ENCODE measurements at places on chromosomes 13 and 19.

- no peak for DNase-seq
Measured at GRCh38 chr13:90105276-90105675, 1242.2 kb upstream of the MIR17HG start.

- peak; percentile 12 for DNase-seq
Measured at GRCh38 chr19:31274251-31275067, 74.8 kb downstream of the TSHZ3 start.

DNA sequence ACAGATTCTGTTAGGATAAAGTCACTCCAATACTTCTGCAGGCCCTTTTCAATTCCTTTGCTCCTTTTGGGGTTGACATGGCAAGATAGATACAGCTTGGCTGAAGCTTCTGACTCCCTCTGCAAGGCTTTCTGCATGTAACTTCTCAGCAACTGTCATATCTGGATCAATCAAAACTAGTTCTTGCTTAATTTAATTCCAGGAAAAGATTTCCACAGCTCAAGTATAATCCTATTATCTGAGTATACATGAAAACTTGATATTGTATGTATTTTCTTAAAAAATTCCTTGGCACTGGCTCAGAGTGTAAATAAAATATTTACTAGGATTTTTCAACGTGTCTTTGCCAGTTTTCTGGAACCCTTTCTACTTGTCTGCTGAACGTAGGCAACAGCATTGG lies 109.6 kb downstream of the STARD13 start:
- DNase-seq: no peak

DNA sequence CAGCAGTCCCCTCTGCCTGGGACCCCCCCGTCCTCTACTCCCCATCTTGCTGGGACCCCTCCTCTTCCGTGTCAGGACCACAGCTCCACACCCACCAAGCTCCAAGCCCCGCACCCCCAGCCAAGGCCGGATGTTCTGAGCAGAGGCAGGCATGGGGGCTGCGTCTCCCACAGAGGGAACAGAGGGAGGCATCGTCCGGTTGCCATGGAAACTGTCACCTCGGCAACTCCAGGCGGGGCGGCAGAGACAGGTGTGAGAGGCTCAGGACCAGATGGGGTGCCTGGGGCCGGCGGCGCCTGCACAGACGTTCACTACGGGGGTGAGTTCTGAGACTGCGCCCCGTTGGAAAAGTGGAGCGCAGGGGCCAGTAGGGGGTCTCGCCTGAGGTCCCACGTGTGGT lies 5.4 kb downstream of the RNU6-9 start:
- DNase-seq: no peak

DNA sequence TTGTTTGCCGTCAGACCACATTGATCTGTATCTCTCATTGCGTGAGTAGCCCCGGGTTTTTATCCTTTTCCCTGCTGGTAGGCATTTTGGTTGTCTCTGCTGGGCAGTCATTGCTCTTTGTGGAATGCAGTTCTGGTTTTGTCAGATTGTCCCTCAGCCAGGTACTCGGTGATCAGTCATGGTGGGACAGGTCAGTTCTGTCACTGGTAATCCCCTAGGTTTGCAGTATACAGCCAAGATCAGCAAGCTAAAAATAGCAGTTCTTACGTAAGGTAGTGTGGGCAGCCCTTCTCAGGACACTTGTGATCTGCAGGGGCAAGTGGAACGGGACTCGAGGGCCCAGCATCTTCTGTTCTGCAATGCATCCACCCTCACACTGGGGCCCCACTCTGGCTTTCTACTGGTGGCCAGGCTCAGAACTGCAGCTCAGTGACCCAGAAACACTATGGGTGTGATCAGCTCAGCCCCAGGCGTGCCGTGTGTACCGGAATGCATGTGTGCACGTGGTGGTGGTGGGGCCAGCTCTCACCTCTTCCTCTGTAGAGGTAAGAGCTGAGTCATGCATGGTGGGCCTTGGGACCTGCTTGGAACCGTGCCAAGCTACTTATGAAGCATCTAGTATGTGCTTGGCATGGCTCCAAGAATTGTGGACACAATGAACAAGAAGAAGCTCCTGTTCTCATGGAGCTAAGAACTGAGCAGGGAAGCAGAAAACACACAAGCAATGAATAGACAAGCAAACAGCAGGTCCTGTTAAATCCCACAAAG lies 6.3 kb downstream of the PLEKHF1 start:
- DNase-seq: peak; percentile 35

- DNase-seq: no peak
Measured at GRCh38 chr19:16193466-16193865, 4.2 kb upstream of the AP1M1 start.

DNA sequence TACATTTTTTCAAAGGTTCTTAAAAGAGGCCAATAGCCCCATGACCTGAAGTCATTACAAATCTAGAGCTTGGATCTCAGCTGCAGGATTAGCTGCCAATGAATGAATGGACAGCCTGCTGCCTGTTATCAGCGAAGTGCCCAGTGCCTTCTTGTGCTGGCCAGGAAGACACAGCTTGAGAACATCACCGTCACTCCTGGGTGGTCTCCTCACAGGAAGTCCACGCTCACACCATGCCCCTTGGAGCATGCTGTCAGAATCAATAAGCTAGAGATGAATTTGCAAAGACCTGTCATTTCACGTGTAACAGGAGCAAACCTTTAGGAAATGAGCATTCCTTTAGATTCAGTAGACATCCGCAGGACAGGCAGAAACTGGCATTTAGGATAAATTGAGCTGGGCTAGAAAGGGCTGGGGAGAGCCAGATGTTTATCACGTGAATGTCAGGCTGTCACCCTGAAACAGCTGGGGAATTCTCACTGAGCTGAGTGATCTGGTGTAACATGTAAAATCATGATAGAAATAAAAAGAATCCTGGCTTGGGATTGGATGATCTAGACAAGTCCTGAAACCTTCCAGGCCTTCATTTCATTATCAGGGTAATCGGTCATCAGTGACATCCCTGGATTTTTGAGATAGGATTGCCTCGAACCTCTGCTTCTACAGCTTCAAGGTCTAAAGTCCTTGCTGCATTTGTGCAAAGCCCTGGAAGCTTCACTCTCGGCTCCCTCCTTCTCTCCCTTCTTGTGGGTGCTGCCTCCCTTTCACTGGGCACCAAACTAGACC lies 49.9 kb upstream of the MEDAG start:
- no peak for DNase-seq

GRCh38 chr19:37886571-37886970 lies 19.8 kb downstream of the WDR87 start:
- DNase-seq: no peak

DNA sequence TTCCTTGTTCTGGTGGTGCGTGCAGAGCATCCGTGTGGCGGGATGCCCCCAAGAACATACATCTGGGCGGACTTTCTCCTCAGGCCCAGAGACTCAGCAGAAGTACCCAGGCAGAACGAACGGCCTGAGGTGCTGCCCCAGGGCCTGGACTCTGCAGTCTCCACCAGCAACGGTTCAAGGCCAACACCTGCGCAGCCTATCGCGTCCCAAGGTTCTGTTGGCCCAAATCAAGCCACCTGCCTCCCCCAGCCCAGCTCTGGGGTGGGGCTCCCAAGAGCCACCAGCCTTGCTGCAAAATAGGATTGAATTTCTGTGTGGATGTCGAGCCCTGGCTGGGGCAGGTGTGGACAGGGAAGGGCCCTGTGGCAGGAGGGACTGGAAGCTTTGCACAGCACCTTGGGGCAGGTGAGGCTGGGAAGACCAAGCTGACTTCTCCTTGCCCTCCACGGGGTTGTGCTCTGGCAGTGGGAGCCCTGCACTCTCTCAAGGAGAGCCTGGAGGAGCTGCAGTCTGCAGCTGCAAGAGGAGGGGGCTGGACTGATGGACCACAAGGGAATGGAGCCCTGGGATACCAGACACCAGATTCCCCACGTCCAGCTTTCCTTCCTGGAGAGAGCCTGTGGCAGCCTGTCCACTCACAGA lies 146.9 kb downstream of the ZNF536 start:
- DNase-seq: no peak

DNA sequence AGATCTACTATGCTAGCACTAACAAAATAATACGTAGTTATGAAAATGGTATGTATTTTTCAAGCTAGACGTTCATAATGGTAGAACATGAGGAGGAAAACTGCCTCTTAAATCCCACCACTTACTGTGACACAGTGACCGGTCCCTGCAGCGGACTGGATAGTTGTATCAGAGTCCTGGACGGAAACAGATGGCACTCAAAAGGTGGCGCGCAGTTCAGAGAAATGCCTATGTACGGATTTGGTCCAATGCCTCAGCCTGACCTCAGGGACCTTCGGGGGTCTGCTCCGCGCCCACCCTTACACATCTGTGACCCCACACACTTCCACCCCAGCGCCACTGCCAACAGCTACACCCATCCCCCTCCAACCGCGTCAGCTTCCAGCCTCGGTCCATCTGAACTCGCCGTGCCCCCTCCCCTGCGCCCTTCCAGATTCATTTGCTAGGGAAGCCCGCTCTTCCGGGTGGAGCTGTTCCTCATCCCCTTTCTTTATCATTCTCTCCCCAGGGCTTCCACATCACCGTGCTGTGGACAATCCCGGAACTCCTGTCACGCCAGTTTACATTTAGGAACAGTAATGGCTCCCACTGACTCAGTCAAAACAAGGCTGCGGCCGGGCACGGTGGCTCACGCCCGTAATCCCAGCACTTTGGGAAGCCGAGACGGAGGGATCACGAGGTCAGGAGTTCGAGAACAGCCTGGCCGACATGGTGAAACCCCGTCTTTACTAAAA lies 792 bp upstream of the LENG8 start:
- peak; percentile 24 for DNase-seq

DNA sequence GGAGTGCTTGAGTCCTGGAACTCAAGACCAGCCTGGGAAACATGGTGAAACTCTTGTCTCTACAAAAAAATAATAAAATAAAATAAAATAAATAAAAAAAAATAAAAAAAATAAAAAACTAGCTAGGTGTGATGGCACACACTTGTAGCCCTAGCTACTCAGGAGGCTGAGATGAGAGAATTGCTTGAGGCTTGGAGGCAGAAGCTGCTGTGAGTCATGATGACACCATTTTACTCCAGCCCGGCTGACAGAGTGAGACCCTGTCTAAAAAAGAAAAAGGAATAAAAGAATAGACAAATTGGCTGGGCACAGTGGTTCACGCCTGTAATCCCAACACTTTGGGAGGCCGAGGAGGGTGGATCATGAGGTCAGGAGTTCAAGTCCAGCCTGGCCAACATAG lies 1168.9 kb downstream of the SLITRK5 start:
- DNase-seq: no peak

DNA sequence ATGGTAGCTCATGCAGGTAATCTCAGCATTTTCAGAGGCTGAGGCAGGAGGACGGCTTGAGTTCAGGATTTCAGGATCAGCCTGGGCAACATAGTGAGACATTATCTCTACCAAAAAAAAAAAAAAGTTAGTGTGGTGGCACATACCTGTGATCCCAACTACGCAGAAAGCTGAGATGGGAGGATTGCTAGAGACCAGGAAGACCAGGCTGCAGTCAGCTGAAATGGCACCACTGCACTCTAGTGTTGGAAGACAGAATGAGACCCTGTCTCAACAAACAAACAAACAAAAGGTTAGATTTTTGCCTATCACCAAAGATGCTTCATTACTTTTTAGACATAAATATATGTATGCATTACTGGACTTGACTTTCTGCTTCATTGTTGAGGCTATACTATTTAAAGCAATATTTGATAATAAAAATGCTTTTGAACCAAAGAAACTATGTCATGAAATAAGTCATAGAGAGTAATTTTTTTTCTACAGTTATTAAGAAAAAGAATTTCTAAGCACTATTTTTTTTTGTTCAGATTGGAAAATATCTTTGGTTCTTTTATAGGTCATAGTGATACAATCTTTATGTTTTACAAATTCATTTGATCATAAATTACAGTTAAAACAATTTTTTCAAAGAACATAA lies 1180.1 kb upstream of the ATXN8OS start:
- no peak for DNase-seq

GRCh38 chr13:29435125-29435911 lies 160.2 kb downstream of the SLC7A1 start:
- DNase-seq: peak; percentile 27

- no peak for DNase-seq
Measured at GRCh38 chr19:34722353-34722752, 11.7 kb upstream of the ZNF181 start.

DNA sequence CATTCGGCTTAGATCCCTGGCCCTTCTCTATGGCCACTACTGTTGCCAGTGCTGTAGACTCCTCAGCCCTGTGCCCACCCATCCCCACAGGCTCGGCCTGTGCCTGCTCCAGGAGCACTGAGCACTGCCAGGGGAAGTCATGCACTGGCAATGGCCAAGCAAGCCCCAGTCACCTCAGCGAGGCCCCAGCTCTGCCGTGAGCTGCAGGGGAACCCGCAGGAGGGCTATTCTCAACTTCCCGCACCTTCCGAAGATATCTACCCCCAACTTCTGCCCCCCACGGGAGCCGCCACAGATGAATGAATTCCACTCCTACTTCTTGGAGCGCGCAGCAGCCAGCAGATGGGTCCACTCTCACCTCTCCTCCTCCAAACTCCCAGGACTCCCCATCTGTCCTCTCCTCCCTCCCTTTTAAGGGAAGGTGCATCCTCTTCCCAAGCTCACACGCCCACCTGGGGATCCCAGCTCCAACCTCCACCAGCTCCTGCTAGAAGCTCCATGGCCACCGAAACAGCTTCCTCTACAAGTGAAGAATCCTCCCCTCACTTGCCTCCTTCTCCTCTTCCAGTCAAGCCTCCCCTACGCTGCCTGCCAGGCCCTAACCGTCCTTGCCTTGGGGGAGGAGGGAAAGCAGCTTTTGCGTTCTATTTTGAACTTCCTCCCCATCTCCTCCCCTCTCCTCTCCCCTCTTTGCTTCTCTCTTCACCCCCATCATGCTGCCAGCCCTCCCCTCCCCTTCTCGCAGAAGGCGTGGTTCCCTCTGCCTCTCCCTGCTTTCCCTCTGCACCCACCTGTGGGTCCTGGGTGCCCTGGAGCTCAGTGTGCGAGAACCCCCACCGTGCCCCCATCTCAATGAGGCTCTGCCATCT lies 52.2 kb downstream of the PEPD start:
- no peak for DNase-seq

DNA sequence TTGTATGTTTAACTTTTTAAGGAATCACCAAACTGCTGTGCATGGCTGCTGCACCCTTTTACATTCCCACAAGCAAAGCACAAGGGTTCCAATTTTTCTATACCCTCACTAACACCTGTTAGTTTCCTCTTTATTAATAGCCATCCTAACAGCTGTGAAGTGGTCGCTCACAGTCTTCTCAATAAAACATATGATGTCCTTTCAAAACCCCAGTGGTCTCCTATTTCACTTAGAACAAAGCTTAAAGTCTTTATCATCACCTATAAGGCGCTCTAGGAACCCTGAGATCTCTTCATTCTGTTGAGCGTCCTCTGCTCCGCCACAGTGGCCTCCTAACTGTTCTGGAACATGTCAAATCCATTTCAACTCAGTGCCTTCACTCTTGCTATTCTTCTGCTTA lies 400.5 kb downstream of the KLF12 start:
- no peak for DNase-seq

GRCh38 chr13:59459972-59460371 lies 703.8 kb downstream of the DIAPH3 start:
- no peak for DNase-seq

DNA sequence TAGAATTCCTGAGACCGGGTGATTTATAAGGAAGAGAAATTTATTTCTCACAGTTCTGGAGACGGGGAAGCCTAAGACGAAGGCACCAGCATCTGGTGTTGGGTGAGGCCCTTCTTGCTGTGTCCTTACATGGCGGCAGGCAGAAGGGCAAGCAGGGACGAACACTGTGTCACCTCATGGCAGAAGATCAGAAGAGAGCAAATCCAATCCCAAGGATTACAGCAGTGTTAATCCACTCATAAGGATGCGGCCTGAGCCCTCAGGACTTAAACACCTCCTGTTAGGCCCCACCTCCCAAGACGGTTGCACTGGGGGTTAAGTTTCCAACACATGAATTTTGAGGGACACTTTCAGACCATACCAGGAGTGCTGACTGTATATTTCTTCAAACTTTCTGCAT lies 6.7 kb upstream of the FBL start:
- DNase-seq: no peak

- DNase-seq: peak; percentile 16
Measured at GRCh38 chr13:27130979-27131623, 40.5 kb downstream of the USP12 start.
